ENCODE measurements at places on chromosomes 16 and 17.

DNA sequence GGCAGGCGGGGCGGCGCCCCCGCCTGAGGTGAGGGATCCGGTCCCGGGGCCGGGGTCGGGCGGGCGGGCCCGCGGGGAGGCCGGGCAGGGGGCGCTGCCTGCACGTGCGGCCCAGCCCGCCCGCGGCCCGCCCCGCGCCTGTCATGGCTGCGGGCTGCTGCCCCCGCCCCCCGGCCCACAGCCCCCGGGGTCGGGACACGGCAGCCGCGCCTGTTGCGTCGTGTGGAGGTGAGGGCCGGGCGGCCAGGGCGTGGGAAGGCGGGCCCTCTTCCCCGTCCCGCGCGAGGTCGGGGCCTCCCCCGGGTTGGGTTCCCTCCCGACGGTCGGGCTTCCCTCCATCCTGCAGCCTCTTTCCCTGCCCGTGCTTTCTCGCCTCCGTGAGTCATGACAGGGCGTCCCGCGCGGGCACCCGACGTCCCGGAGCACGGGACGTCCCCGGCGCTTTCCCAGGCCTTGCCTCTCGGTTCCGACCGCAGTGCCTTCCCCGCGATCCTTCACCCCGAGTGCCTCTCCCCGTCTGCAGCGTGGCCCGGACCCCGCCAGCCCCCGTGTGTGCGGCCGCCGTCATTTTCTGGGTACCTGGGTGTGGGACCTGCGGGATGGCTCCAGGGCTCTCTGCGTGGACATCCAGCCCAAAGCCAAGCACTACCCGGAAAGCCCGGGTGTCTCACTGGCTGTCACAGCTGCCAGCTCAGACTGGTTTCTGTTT, 76.7 kb downstream of the CHD9 start:
- DNase-seq, result peak; percentile 72

GRCh38 chr17:8453326-8453725, 17.6 kb downstream of the NDEL1 start:
- DNase-seq, result no peak

DNA sequence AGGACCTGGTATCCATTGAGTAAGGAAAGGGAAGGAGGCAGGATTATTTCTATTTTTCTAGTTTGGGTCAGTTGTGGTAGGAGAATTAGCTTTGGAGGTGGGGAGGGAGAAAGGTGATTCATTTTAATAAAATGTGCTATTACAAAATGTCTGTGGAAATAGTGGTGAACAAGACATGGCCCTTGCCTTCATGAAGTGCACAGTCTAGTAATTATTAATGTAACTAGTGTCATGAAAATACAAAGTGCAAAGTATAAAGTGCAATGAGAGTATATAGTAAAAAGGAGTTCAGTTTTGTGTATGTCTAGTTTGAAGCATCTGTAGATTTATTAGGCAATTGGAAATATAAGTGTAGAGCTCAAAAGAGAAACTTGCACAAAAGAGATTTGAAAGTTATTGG, 11.9 kb downstream of the NFATC3 start:
- DNase-seq, result no peak

DNA sequence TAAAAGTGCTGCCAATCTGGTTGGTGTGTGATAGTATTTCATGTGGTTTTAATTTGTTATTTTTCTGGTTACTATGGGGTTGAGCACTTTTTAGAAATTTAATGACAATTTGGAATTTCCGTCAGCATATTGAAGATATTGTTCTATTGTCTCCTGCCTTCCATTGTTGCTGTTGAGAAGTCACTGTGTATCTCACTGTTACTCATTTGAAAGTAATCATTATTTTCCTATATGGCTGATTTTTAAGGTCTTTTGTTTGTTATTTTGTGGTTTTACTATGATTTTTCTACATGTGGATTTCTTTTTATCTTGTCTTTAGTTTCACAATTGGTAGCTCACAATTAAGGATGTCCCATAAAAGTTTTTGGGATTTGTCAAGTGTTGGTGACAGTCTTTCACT, 8.2 kb downstream of the KRT26 start:
- no peak for DNase-seq

GRCh38 chr16:88769617-88770460, 15.2 kb downstream of the PIEZO1 start:
- peak; percentile 20 for DNase-seq

GRCh38 chr16:59295993-59296736, 562.0 kb upstream of the GOT2 start:
- DNase-seq, result no peak

DNA sequence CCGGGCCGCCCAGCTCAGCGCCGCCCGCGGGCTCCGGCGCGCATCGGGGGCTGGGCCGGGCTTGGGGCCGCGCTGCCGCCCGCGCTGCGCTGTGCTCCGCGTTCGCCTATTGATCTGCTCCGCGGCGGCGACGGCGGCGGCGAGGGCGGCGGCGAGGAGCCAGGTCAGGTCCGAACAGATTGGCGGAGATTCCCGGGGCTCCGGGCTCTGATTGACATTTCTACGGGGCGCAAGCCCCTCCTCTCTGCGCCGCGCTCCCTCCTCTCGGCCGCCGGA, 559 bp downstream of the IRX3 start:
- no peak for DNase-seq
